ENCODE measurements at places on chromosomes 11 and 22. TPM values are rescaled to one million over a fixed set of nuclear protein-coding genes. Genes with fewer than 3 reads are reported as not detected.

- DNase-seq, result no peak
These were observed 29.6 kb downstream of the MARK2 start for GRCh38 chr11:63868399-63869064.

DNA sequence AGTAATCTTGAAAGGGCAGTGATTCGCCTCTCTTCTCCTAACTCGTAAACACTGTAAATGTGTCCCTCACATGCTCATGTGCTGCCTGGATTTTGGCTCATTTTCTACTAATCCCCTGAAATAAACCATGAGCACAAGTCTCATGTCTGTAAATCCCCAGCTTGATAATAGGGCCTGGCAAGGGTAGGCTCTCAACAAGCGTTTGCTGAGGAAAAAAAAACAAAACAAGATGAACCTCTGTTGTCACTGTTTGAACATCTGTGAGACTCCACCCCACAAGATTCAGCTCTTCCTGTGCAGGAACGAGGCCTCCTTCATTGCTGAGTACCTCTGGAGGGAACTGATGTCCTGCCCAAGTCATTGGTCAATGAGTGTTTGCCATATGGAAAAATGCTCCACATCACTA lies 4.5 kb upstream of the CYB5R2 start:
- DNase-seq, result no peak

DNA sequence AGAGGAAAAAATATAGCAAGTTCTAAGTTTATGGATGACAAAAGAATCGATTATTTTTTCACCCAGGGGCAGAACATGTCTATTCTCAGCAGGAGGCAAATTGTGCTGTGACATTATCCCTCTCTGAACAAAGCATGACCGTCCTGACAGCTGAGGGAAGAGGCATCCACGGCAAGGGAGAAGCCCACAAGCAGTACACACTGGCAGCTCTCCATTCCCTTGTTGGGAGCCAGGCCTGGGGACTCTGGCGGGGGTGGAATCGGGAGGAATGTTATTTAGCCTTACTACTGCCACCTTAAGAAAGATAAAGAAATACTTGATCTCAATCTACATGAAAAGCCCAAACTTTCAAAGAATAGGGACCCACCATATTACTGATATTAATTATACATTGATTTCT lies 3.4 kb downstream of the KIRREL3 start:
- no peak for DNase-seq

GRCh38 chr11:47188259-47188658 lies 2.0 kb upstream of the PACSIN3 start:
- no peak for DNase-seq

DNA sequence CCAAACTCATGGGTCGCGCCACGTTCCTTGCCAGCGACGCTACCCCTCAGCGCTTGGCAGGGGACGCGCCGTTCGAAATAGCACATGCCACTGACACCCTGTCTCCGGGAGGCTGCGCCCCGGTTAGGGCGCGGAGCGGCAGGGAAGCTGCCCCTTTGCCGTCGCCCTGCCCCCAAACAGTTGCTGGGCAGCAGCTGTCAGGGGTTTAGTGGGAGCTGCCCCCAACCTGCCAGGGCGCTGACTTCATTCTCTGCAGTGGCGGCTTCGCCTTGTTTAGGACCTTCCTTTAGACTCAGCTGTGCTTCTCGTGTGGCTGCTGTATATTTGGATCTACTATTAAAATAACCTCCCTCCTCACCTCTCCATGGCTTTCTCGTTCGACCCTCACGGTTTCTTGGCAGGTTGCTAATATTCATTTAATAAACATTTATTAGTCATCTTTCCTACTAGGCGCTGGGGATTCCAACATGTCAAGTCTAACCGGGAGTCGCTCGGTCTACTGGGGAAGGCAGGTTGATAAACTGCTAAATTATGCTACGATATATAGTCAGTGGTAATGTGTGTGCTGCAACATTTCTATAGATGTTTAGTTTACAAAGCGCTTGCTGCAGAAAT lies 782 bp downstream of the TMEM109 start:
- peak; percentile 66 for DNase-seq

DNA sequence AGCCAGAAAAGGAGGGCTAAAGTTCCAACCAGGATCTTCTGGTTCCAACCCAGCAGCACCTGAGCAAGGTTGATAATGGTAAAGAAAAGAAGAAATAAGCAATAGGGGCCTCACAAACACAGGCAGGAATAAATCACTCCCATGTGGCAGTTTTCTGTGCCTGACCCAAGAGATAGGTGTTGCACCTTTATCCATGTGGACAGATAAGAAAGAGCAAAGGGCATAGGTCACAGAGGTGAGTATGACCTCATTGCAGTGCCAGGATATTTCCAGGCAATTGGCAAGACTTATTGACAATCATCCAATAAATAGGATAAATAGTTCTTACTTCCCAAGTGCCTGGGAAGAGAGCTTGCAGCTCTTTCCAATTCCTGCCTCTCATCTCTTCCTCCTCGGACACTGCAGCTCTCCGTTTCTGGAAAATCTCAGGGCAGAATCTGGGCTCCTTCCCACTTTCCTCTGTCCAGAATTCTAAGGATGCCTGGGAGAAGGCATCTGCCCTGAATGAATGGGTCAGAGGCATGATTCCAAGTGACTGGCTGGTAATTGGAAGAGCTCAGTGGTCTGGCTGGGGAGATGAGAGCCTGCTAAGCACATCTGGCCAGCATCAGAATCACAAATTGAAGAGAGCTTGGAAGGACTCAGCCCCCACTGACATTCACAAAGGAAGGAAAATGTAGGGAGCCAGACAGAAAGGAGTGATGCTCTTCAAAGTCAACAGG lies 14.5 kb upstream of the LRRC55 start:
- DNase-seq, result no peak

DNA sequence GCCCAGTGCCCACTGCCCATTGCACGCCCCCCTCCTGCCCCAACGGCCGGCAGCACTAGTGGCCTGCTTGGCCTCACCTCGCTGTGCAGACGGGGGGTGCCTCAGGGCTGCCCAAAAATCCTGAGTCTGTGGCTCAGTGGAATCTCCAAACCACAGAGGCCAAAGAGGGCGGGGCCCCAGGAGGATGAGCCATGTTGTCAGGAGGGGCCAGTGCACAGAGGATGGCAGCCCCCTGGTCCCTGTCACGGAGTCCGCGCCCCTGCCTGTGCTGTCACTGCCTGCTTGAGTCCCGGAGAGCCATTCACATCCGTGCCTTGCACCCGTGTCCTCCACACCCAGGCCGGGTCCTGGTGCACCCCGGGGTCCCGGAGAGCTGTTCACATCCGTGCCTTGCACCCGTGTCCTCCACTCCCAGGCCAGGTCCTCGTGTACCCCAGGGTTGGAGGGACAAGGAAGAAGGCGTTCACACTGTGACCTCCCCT lies 36.4 kb upstream of the MUC5AC start:
- peak; percentile 3 for DNase-seq

- no peak for DNase-seq
These were observed 61.8 kb upstream of the UBASH3B start for GRCh38 chr11:122593473-122594420.

GRCh38 chr11:118338637-118339061 lies 3.9 kb downstream of the CD3D start:
- peak; percentile 94 for DNase-seq

- DNase-seq, result no peak
These were observed 410.9 kb upstream of the B3GAT1 start for GRCh38 chr11:134822897-134823296.

- DNase-seq, result no peak
These were observed 13.7 kb downstream of the ETS1 start for GRCh38 chr11:128573638-128574037.

DNA sequence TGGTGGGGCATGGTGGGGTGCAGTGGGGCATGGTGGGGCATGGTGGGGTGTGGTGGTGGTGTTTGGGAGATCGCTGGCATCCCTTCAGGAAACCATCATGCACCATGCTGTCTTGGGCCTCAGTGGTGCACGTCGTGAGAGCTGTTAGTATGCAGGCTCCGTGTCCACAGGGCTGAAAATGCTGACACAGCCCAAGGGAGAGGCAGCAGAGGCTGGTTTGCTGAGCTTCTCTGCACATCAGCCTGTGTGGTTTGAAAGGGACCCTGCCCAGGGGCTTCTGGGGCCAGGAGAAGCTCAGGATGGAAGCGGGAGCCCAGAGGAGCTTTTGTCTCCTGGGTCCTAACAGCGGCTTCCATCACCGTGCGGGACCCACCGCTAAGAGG lies 30.2 kb downstream of the MUC5B start:
- no peak for DNase-seq

GRCh38 chr11:72373163-72373562 lies 61.2 kb downstream of the CLPB start:
- no peak for DNase-seq

- peak; percentile 96 for DNase-seq
These were observed 1.9 kb downstream of the TIRAP start for GRCh38 chr11:126284829-126285228.

- DNase-seq, result no peak
These were observed 3.6 kb upstream of the RASL10A start for GRCh38 chr22:29319072-29319471.

DNA sequence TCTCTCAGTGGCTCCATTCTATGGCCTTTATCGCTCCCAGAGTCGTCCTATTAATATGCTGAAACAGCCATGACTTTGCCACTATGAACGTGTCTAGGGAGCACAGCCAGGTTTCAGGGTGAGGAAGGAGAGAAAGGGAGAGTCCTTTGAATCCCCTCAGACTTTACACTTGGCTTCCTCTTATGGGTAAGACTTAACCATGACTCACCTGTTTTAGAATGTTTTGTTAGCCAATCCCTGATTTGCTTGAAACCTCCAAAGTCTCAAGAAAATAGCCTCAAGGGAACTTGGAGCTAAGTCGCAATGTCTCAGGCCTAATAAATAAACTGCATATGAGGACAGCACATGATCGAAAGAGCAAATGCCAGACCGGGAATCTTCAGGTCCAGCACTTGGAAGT lies 131.2 kb upstream of the RCN1 start:
- no peak for DNase-seq

GRCh38 chr11:15346907-15347306 lies 232.2 kb downstream of the INSC start:
- DNase-seq, result no peak

- DNase-seq, result no peak
These were observed 16.0 kb upstream of the SMIM35 start for GRCh38 chr11:118102721-118103261.

DNA sequence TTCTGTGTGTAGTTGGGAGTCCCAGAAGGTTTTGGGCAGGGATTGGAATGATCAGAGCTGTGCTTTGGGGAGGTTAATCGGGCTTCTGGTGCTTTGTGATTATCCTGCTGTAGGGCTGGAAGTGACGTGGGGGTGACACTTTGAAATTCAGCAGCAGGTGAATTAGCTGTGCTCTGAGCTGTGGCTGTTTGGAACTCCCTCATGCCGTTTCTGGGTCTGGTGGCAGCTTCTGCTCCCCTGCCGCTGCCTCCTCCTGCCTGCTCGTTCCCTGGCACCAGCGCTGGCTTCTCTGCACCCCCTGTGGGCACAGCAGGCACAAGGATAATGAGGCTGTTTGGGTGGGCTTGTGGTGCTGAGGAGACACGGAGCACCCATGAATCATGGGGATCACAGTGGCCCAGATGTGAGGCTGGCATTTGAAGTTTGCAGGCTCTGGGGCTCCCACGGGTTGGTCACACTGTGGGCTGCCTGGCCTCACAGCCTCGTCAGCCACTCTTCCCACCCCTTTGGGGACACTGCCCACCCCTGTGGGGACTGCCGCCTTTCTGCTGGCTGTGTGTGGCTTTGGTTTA lies 49.7 kb downstream of the TBC1D22A start:
- no peak for DNase-seq

GRCh38 chr11:88402192-88402715 lies 64.7 kb upstream of the CTSC start:
- no peak for DNase-seq

DNA sequence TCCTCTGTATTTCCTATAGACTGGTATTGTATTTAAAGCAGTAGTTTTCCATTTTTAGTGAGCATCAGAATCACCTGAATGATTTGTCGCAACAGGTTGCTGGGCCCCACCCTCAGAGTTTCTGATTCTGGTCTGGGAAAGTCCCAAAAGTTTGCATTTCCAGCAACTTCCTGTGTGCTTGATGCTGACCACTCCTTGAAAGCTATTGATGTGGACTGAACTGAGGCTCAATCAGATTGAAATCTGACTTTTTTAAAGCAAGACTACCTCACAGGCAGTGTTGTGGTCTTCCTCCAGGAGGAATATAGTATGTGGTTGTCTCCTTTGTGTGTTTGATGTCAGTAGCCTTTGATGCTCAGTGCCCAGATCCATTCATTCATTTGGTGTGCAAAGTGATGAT lies 17.2 kb upstream of the MPZL2 start:
- peak; percentile 42 for DNase-seq

DNA sequence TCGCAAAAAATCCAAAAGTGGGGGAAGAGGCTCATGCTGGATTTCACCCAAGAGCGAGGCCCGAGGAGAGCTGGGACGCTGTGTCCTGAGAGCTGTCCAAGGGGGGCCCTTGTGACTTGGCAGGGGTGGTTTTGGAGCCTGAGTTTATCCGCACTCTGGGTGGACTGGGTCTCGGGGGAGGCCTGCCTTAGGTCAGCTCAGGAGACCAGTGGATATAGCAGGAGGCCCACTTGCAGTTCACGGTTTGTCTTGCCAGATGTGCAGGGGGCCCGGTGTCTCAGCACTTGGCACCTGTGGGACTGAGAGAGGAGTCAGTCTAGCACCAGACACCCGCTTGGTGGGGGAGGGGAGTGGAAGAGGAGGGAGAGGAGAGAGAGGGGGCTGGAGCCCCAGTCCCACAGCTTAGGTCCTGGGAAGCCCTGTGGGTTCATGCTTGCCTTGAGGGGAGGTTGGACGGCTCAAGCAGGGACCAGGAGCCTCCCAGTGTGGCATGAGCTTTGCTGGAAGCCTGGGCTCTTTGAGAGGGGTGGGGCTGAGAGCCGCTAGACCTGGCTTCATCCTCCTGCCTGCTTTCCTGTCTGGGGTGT lies 33.4 kb downstream of the PARVB start:
- no peak for DNase-seq

GRCh38 chr11:12544986-12545775 lies 129.0 kb upstream of the TEAD1 start:
- no peak for DNase-seq

DNA sequence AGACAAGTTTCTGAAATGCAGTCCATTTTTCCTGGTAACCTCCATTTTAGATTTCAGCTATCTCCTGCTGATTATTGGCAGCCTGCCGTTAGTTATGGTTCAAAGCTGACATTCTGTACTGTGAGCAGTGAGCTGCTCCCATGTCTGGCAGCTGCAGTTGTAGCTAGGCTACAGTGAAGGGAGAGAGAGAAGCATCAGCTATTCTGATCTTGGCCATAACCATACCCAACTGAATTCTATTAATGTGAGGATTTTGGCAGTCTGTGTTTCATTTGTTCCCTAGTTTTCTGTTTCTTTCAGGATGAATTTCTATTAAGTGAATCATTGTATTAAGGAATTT lies 33.4 kb downstream of the SIK2 start:
- no peak for DNase-seq

DNA sequence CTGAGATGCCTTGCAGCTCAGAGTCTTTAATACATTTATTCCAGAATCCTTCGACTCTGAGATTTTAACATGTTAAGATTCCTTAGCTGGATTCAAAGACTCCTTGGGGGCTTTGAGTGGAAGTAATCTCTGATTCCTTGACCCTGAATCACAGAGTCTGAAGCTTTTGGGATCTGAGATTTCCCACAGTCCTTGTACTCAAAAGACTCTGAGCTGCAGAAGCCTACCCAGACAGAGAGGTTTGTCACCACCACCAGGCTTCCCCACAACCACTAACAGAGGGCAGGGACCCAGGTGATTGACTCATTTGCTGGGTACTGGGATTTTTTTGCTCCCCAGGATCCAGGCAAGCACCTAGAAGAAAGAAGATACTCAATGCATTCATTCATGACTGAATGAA lies 1.4 kb upstream of the SERPINH1 start:
- DNase-seq, result no peak

SLC43A3 gene
- 268 TPM for total RNA-seq

SLC6A5 gene
- total RNA-seq, result not detected

RIBC2 gene
- 7.8 TPM for total RNA-seq

VWCE gene
- total RNA-seq, result 6.8 TPM

HTR3B gene
- total RNA-seq, result not detected

PANX2 gene
- total RNA-seq, result 2.2 TPM

CNGA4 gene
- 0.25 TPM for total RNA-seq

All from activated CD4-positive, alpha-beta T cell treated with anti-CD3 and anti-CD28 coated beads for 36 hours (primary cell).